ENCODE measurements at places on chromosomes 12 and 14.

DNA sequence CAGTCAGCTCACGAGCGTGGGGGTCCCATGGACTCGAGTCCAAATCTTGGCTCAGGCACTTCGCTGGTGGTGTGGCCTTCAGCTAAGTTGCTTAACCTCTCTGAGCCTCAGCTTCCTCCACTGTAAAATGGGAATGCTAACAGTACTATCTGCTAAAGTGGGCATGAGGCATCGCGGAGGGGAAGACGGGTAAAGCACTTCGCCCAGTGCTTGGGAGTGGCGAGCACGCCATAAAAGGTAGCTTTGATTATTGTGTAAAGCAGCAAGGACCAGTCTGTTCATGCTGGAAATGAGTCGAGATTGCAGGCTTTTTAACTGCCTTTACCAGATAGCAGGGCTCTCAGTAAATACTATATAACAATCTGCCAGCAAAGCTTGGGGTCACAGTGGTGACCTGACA, 24.5 kb downstream of the HRK start:
- DNase-seq: no peak

GRCh38 chr14:61474701-61475100, 153.3 kb downstream of the PRKCH start:
- no peak for DNase-seq

- no peak for DNase-seq
These were observed 10.7 kb downstream of the GPR19 start for GRCh38 chr12:12685305-12685704.

GRCh38 chr14:91511043-91511383, 903 bp upstream of the PPP4R3A start:
- no peak for DNase-seq

DNA sequence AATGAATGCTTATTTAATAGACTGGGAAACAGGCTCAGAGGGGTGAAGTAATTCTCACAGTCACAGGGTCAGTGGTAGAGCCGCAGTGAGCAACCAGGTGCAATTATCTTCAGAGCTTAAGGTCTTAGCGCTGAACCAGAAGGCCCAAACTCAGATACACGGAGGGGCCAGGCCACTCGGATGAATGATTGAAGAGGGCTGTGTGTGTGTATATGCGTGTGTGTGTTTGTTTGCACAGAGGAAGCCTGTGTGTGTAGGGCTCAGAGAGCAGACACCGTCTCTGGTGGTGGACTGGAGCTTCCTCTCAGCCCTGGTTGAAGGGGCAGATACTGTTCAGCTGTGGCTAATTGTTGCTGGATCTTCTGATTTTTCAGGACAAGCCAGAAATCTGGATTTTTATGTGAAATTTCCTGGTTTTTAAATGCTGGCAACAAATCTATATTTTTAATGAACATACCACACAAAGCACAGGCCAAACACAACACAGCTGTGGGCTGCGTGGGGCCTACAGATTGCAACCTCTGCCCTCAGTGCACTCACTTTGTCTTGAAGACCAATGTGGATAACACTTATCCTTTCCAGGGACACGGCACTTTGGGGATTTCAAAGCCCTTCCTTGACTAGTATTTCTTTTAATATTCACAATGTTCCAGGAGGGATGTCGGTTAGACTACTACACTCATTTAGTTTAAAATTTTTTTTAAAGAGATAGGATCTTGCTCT, 94.5 kb upstream of the NRXN3 start:
- no peak for DNase-seq

GRCh38 chr12:3518902-3519301, 27.9 kb downstream of the PRMT8 start:
- DNase-seq: no peak

DNA sequence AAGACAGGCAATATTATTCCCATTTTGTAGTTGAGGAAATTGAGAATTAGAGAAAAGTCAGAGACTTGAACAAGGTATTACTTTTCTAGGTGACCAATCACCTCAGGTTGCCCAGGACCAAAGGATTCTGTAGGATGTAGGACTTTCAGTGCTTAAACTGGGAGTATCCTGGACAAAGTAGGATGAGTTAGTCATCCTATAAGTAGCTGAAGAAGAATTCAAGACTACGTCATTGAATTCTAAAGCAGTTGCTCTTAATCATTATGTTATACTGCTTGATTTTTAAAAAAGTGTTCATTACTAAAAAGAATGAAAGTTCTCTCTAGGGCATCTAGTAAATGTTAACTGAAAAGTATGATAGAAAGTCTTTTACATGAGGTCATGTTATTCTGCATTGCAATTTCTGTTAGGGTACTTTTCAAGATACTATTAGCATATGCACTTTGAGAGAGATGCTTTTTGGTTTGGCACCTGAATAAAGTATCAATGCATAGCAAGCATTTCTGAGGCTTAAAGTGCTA, 101.7 kb downstream of the RTN1 start:
- no peak for DNase-seq

DNA sequence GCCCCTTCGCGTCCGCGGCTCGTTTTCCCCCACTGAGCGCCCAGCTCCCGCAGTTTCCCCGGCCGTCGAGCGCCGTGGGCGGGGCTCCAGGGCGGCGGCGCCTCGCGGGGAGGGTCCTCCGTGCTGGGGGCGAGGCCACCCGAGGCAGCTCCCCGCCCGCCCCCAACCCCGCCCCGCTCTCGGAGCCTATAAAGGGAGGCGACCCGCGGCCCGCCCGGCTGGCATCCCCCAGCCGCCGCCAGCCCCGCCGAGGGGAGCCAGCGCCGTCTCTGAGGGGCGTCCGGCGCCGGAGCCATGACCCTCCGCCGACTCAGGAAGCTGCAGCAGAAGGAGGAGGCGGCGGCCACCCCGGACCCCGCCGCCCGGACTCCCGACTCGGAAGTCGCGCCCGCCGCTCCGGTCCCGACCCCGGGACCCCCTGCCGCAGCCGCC, at the start of gene TAMALIN:
TAMALIN (plus strand) TSS at position 221 of the 432 bp plus-strand sequence; CDS start at position 295, 74 bp downstream.
- DNase-seq: peak; percentile 80

- DNase-seq: no peak
These were observed 101.8 kb downstream of the UNC79 start for GRCh38 chr14:93532541-93532940.

- no peak for DNase-seq
These were observed 84.7 kb upstream of the OVCH1 start for GRCh38 chr12:29582146-29582545.

DNA sequence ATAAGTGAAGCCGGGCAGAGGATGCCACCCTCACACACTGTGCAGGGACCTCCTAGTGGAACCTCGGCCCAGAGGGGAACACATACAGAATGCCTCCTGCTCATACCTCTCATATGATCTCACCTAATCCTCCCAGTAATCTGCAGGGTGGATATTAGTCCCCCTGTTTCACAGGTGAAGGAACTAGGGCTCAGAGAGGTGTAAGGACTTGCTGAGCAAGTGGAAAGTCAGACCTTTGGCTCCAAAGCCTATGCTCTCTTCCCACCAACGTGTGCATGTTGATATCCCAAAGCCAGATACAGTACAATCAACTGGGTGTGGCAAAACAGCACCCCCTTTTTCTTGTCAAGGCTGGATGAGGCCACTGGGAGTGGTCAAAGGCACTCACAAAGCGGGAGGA, 4.2 kb downstream of the MYH6 start:
- no peak for DNase-seq

DNA sequence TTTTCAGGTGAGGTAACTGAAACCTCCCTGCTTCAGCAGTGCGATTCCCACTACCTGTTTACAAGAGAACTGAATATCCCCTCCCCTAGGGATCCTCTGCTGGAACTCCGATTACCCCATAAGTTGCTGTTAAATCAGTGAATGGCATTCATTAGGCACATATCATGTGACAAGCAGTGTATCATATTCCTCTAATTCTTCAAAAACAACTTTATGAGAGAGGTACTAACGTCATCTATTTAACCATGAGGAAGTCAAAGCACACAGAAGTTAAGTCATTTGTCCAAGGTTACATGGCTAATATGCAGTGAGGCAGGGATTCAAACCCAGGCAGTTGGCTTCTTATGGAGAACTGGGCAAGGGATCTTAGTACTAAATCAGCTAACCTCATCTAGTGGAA, 43.9 kb upstream of the PCED1B start:
- DNase-seq: no peak

GRCh38 chr12:125412506-125412905, 347.3 kb downstream of the AACS start:
- no peak for DNase-seq

GRCh38 chr12:130074661-130075406, 87.4 kb upstream of the FZD10 start:
- no peak for DNase-seq
